Muscle of leg (tissue), 16 donors: ENCODE measurements at places on chromosomes 6 and 20. TPM values are rescaled to one million over a fixed set of nuclear protein-coding genes. Genes with fewer than 3 reads are reported as not detected.

GRCh38 chr20:60254901-60255411 is 296.7 kb downstream of the CDH26 start:
- DNase-seq: peak; percentile 33

DNA sequence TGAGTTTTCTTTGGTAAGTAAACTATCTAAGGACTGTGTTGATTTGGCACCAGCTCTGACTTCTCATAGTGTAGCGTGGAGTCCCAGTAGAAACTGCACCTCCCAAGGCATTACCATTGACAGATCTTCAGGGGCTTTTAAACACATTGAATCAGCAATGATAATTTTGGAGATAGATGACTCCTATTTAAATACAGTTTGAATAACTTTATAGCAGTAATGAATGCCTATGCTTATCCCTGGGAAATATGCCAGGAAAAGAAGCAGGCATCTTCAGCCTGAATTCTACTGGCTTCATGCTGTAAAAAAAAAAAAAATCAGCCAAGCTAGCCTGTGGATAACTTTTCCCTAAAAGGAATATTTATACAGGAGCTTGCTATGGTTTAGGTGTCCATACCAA is 895.9 kb downstream of the EYS start:
- DNase-seq: peak; percentile 4

GRCh38 chr6:17086469-17086868 is 15.4 kb upstream of the STMND1 start:
- peak; percentile 82 for DNase-seq

GRCh38 chr6:140773276-140773675 is 1359.4 kb upstream of the GJE1 start:
- no peak for DNase-seq

GRCh38 chr6:12265791-12266190 is 24.4 kb upstream of the EDN1 start:
- DNase-seq: peak; percentile 36

- no peak for DNase-seq
These were observed 118.7 kb upstream of the HMGN3 start for GRCh38 chr6:79353226-79353625.

- DNase-seq: peak; percentile 44
These were observed 57.6 kb upstream of the TIAM2 start for GRCh38 chr6:154937306-154938220.

DNA sequence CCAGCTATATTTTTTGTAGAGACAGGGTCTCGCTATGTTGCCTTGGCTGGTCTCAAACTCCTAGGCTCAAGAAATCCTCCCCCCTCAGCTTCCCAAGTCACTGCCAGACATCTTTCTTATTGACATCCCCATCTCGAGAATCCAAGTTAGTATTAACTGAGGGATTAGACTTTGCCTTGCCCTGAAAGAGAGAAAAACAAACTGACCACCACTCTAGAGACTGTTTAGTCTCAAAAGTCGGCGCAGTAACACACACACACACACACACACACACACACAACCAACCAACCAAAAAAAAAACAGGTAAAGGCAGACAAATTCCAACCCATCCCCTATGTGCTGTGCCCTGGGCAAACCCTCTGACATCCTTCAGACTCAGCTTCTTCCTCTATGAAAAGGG is 27.2 kb upstream of the PNPLA1 start:
- DNase-seq: no peak

GRCh38 chr20:11429168-11429567 is 488.5 kb upstream of the BTBD3 start:
- no peak for DNase-seq

DNA sequence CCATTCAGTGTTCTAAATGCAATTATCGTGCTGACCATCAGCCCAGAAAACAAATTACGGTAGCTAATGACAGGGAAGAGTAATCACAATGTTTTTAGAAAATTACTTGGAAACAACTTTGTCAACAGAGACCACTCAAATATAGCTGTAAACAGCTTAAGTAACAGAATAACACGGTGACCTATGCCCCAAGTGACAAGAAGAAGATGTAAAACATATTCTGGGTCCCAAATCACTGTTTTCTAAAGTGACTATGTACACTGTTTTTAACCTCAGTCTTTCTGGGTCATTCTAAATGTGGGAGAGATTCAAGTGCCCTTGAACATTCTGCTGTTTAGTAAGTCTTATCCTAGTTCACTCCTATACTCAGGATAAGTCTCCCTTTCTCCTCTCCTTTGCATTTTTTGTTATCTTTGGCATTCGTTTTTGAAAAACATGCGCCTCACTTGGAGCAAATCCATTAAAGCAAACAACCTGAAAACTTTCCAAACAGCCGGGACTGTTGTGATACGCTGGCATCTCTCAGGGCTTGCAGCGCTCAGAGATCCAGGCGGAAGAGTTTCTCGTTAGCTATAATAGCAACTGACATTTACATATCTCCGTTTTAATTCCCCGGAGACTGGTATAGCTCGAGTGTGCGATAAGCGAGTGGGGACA is 114.5 kb upstream of the SOX4 start:
- peak; percentile 53 for DNase-seq

GRCh38 chr6:90454836-90455427 is 131.9 kb downstream of the MAP3K7 start:
- no peak for DNase-seq

DNA sequence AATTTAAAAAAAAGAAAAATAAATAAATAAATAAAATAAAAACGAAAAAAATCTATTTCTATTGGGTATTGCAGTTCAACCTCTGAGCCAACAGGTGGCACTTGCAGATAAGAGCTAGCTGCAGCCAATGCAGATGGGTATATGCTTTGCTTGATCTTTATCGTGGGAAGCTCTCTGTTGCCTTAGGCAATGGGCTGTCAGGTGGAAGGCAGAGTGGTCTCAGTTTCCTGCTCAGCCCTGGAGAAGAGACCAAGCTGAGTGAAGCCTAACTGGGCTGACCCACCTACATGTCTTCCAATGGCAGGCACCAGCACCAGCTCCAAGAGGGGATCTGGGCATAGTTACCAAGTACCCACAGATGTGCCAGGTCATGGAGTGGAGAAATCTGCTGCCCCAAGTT is 95.0 kb downstream of the AK9 start:
- no peak for DNase-seq

DNA sequence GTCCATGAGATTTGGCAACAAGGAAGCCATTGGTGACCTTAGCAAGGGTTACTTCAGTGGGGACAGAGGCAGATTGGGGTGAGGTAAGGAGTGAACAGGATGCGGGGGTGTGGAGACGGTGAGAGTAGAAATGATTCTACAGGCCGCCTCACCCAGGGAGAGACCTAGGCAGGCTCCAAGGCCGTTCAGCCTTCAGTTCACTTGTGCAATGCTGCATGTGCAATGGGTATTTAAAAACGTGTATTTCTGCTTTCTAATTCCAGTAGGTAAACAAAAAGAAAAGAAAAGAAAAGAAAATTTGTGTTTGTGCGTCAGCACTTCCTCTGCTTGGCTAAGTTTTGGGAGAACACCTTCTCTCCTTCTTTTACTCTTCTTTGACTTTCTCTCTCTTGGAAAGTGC is 56.8 kb downstream of the BANF2 start:
- no peak for DNase-seq

- no peak for DNase-seq
These were observed 235.8 kb downstream of the PHACTR1 start for GRCh38 chr6:12952318-12952717.

DNA sequence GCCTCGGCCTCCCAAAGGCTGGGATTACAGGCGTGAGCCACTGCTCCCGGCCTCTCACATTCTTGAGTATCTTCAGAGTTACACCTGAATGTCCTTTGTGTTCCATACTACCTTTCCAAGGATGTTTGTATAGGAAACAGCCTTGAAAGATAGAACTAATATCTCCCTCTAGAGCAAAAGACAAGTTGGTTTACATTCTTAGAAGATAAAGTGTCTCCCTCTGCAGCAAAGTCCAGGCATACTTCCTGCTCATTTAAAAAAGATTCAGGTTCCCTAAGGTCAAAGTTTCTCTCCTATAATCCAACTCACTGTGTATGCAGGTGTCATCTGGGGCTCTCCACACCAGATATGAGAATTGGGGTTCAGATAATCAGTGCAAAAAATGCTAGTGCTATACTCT is 224.4 kb downstream of the TPBG start:
- no peak for DNase-seq

DNA sequence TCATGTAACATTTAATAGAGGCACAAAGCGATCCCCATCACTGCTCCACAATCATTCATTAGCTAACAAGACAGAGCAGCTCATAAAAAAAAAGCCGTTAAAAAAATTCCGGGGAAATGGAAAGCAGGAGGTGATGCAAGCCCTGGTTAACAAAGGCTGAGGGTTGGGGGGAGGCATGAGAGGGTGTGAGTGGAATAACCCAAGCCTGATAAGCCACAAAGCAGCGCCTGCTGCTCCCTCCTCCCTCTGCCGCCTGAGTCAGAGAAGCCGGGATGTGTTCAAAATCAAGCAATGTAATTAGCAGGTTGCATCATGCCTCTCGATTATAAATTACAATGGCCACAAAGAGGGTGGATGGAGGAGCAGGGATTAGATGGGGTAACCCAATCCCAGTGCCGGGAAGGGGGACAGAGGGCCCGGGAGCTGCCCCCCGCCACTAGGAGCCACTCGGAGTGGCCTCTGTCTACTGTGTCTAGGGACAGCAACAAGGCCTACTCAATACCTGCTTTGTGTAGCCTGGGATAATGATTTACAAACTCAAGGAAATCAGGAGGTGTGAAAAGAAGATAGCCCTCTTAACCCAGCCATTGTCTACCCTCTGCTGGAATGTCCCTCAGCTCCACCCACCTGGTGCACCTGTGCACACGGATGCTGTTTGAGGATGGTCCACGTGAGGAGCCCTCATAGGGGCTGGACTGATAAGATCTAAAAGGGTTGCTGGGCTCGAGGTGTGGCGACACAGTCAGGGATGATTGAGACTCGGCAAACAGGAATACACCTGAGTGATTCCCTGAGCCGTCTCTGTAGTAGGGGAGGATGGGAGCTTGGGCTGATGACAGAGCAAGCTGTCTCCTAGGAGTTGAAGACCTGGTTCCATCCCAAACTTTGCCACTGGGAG is 156.9 kb downstream of the VEGFA start:
- DNase-seq: no peak

DNA sequence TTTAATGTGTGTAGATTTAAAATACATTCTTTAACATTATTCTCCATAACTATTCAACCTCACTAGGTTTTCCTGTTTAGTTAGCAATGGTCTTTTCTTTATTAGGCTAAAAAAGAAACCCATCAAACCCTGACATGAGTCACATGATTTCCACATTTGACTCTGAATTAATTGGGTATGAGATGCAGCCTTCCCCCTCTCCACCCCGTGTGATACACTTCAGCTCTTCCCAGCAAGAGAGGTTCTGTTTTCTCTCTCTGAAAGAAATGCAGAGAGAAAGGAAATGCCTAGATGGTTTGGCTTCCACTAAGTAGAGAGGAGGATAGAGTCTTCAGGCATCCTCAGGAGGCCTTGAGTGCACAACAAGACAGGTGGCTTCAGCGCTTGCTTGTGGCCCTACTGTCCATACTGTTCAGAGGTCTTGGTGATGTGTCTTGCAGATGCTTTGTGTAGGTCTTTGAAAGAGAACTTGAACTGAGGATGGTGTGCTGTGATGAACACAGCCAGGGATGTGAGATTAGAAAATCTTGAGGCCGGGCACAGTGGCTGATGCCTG is 17.3 kb downstream of the FARS2 start:
- no peak for DNase-seq

GRCh38 chr6:140857739-140858380 is 1274.9 kb upstream of the GJE1 start:
- DNase-seq: peak; percentile 90

DNA sequence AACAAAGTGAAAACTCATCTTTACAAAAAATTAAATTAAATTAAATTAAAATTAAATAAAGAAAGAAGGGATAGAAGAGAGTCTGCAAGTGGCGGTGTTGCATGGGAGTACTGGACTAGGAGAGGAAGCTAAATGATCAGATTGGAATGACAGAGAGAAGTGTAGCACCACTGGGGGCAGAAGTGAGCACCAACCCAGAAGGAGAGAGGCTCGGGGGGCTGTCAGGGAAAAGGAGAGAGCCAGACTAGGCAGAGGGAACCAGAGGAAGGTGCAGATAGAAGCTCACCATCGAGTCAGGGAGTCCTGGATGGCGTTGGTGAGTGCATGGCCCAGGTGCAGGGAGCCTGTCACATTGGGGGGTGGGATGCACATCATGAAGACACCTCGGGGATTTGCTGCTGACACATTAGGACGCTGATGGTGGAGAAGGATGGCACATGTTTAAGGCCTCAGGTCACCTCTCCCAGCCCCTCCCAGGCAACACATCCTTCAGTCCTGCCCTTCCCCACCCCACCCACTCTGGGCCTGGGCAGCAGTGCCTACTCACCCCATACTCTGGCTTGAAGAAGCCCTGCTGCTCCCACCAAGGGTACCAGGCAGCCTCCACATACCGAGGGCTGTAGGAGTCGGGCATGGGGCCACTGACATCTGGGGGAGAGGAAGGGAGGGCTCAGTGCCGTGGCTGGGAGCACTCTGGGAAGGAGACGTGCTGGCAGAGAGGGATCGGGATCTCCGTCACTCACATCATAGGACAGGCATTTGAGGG is 4.0 kb downstream of the VARS1 start:
- DNase-seq: peak; percentile 68

GRCh38 chr6:135423649-135424128 is 73.9 kb downstream of the AHI1 start:
- peak; percentile 36 for DNase-seq

GRCh38 chr6:33704215-33705066 is 7.1 kb downstream of the UQCC2 start:
- DNase-seq: no peak

DNA sequence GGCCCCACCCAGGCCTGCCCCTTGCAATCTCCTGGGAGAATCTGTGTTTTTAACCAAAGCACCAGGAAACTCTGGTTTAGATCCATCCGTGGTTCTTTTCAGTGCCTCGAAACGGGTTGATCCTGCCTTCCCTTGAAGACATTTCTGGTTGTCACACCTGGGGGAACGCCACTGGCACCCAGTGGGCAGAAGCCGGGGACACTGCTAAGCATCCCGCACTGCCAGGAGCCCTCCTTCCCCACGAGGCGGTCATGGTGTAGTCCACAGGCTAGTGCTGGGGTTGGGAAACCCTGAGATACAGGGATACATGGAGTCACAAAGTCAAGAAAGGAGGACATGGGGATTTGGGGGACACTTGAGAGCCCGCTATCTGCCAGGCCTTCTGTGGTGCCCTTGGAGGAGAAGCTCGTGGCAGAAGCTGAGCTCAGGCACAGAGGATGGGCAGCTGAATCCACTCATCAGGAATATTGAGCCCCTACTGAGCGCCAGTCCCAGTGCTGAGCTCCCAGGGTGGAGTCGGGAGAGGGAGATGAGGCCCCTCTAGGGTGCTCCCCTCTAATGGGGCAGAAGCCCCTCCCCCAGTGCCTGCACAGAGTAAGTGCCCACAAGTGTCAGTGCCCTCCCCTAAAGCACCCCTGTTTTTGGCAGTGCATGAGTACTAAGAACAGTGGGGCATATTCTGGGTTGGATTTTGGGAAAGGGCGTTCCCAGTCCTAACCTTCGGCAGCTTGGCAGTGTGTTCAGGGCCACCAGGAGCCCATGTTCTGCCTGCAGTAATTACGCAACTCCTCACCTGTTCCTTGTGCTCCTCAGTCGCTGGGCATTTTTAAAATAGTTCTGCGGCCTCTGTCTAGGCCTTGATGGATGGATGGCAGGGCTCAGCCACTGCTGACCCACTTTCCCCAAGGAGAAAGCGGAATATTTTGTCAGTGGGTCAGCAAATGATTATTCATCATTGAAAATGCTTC is 25.6 kb upstream of the PHACTR3 start:
- DNase-seq: no peak

ANKRD66 gene
- total RNA-seq: 0.66 TPM

FAM217B gene
- total RNA-seq: 13.1 TPM

BLCAP gene
- 282 TPM for total RNA-seq

AVP gene
- total RNA-seq: 0.18 TPM

GSTA2 gene
- not detected for total RNA-seq

LAMA4 gene
- 219 TPM for total RNA-seq

EYA4 gene
- total RNA-seq: 28.8 TPM

TRDN gene
- total RNA-seq: 204 TPM
